ENCODE measurements at places on chromosomes 4 and X.
A peak's percentile ranks its signal among the peaks of the same experiment; 100 is the strongest.

DNA sequence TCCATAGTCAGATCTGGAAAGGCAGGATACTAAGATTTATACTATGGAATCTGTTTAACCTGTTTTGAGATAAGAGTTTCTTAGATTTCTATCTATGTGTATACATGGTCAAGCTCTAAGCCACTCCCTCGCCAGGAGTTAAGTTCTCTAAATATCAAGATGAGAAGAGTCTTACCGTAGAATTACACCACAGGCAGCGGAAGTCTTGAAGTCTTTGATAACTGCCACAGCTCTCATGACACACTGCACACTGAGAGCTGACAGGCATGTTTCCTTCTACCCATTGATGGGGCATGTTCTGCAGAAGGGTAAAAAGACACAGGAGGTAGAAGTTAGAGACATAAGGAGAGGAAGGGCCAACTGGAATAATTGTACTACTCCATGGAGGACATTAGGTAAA is 67.7 kb downstream of the DGKK start:
- no peak for DNase-seq

DNA sequence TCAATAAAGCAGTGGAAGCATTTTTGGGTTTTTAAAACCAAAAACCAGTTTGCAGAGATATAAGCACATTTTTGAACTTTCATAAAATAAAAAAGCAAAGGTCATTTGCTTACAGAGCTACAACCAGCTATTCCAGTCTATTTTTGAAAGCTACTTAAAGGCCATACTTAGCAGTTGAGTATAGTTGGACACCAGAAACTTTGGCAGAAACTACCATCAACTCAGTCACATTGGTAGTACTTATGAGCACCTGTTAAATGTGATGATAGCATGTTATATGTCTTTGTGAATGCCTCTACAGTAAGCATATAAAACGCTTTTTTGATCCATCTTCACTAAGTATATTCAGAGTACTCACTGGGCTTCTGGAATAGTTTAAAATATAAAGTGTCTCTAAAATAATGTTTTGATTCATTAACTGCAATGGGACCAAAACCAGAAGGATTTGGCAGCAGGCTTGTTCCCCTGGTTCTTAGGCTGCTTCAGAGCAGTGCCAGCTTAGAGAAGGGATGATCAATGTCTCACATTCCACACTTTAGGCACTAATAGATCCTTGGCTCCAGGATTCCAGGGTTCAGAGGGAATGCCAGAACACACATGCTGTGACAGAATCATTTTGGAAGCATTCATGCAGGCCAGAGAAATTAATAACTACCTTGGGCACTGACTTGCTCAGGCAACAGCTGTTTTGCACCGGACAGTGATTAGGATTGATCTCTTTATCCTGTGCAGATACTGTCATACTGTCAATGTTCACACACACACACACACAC is 103.9 kb downstream of the IQCM start:
- no peak for DNase-seq

- peak; percentile 69 for DNase-seq
These were observed 164.9 kb downstream of the MAML3 start for GRCh38 chr4:139988863-139989765.

GRCh38 chr4:87120010-87120409 is 100.4 kb downstream of the KLHL8 start:
- no peak for DNase-seq

DNA sequence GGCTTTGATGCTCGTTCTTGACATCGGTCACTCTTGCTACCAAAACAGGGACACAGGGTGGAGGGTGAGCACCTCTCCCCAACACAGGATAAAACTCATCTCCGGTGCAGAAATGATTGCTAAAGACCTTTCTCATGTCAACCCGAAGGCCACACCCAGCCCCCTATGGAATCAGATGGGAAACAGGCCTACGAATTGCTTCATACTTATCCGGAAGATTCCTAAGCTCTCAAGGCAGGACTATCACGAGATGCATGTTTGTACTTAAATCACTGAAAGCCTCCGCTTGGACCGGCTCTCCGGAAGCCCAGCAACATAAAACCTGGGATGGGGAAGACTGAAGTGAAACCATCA is 74.9 kb downstream of the MTMR1 start:
- DNase-seq = peak; percentile 34

DNA sequence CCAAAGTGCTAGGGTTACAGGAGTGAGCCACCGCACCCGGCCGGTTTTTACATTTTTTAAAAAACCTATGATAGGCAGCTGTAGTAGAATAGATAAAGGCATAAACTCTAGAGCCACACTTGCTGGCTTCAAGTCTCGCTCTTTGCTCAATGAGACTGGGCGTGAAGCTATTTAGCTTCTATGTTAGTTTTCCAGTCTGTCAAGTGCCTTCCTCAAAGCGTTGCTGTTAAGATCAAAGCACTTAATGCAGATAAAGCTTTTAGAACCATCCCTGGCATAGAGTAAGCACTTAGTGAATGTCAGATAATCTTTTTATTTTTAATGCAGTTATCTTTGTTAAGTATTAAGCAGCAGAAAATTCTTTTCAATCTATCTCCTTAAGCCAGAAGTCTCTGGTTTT is 42.0 kb upstream of the BMPR1B start:
- no peak for DNase-seq

GRCh38 chr4:3250956-3251690 is 2.2 kb downstream of the MSANTD1 start:
- DNase-seq = no peak

DNA sequence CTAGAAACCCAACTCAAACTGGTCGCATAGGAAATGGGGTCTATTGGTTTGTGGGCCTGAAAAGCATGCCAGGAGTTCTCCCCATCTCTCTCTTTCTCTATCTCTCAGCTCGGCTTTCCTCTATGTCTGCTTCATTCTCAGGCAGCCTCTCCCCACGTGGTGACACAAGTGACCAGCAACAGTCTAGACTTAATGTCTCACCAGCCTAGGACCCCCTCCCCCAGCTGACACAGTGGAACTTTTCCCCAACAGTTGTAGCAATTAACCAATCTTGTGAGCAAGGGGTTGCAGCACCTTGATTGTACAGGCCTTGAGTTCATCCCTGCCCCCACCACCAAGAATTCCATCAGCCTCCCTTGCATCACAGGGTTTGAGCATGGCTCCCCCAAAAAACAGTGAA is 159.8 kb upstream of the KIT start:
- DNase-seq = no peak

DNA sequence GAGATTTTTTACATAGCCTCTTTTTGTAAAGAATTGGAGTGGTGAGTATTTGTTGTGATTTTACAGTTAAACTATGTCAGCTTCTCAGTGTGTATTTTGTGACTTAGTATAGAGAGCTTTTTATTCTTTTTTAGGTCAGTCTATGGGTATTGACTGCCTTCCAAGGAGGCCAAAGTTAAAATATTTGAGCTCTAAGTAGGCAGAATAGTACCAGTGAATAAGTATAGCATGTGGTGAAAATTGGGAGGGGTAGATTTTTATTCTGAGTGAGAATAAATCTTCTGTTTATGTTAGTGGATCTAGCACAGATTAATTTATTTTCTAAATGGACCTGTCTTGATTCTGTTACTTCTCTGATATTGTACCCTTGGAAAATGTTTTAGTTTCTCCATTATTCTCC is 37.5 kb downstream of the HERC3 start:
- DNase-seq = no peak

DNA sequence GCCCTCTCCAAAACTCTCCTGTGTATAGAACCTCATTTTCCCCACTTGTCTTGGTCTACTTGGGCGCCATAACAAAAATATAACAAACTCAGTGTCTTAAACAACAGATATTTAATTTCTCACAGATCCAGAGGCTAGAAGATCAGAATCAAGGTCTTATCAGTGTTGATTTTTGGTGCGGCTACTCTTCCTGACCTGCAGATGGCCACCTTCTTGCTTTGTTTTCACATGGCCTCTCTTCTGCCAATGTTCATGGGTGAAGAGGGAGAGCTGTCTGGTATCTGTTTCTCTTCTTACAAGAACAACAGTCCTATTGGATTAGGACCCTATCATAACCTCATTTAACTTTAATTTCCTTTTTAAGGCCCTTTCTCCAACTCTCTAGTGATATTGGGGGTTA is 177.3 kb downstream of the PABPC4L start:
- no peak for DNase-seq

DNA sequence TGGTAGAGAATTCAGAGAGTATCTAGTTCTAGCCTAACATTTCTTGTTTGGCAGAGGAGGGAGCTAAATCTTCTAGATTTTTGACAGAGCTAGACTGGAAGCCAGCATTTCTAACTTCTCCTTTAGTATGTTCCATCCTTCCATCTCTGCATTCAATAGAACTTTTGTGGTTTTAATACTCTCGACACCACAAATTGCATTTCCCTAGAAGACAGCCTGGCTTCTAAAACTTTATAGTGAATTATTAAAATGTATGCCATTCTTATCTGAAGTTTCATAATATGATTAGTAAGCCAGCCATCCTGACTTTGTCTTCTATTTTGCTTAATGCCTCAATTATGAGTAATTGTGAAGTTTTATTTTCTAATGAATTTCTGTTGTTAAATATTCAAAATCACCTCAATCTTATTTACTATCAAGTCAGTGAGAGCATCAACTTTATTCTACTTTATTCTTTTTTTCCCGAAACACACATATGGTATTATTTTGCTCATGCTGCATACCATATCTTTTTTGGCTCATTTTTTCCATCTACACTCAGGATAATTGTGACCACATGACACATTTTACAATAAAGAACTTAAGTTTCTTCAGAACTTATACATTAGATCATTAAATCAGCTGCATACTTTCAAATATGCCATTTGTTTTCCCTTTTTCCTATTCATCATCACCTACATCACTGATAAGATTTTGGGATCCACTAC is 30.2 kb downstream of the EDNRA start:
- no peak for DNase-seq

GRCh38 chr4:183797445-183798300 is 107.4 kb upstream of the STOX2 start:
- no peak for DNase-seq
